ENCODE measurements at places on chromosomes 4 and X.

DNA sequence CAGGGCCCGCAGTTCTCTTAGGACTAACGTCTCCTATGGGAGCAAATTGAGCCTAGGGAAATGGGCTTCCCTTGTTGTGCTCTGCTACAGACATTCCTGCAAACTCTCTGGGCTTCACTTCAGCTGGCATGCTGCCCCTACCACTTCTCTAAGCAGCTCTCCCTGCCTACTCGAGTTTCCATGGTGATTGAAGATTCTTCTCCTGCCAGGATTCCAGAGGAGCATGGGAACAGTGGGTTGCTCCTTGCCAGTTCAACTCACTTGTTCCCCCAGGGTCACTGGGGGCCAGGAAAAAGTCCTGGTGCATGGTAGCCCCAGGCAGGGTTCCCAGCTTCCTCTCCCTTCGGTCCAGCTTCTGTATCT lies 21.1 kb upstream of the WDR17 start:
- DNase-seq: no peak

GRCh38 chrX:136909119-136909705 lies 28.7 kb upstream of the RBMX start:
- peak; percentile 78 for DNase-seq

GRCh38 chr4:81410680-81411079 lies 61.0 kb downstream of the RASGEF1B start:
- DNase-seq: no peak

DNA sequence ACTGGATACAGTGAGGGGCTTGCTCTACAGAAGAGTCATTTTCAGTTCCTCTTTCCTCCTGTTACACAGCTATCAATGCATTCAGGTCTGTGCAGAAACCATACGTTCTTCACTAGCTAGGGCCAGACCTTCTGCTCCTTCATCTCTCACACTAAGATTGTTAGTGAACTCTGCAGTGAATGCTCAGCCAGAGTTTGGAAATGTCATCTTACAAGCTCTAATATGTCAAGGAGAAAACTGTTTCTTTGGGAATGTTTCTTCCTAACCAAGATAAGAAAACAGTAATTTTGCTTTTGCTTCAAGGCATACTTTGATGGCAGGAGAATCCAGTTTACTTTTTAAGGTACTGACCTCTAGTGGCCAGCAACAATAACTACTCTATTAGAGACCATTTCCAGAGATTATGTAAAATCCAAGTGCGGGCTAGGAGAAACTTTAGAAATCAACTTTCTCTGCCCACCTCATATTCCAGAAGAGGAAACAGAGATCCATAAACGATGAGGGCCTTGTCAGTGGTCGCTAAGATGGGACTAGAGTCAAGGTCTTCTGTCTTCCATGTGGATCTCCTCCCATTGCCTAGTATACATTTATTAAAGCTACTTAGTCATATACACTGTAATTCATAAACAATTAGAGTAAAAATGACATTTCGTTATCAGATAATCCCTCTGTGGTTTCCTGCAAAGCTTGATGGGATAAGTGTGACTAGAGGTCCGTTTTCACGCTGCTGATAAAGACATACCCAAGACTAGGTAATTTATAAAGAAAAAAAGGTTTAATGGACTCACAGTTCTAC lies 12.1 kb upstream of the CC2D2A start:
- peak; percentile 75 for DNase-seq

DNA sequence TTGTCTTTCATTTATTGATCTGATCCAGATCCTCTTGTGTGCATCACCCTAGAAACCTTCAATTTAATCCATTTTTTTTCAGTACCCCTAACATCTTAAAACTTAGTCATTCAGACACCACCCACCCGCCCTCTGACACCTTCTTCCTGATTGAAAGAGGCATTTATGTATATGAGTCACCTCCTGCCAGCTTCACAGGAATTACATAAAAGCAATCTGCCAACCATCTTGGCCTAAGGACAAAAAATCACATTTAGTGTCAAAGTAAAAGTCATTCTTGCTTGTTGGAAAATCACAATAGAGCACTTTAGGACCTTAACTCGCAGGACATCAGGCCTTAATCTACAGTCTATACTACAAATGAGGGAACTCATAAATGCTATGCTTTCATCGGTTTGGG lies 52.1 kb downstream of the NDST3 start:
- peak; percentile 24 for DNase-seq

DNA sequence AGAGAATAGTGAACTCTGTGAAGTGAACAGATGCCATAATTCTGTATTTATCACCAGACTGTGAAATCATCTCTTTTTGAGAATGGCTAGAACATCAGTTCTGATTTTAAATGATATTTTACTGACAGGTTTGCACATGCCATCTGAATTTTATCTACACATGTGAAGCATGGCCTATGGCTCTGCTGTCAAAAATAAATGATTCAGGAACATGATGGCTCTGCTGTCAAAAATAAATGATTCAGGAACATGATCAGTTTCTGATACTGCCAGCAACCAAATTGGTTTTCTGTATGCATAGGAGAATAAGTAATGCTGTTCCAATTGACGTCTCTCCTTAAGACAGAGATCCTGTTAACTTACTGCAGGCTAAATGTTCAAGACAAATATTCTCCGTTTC lies 70.6 kb upstream of the TLL1 start:
- DNase-seq: no peak

DNA sequence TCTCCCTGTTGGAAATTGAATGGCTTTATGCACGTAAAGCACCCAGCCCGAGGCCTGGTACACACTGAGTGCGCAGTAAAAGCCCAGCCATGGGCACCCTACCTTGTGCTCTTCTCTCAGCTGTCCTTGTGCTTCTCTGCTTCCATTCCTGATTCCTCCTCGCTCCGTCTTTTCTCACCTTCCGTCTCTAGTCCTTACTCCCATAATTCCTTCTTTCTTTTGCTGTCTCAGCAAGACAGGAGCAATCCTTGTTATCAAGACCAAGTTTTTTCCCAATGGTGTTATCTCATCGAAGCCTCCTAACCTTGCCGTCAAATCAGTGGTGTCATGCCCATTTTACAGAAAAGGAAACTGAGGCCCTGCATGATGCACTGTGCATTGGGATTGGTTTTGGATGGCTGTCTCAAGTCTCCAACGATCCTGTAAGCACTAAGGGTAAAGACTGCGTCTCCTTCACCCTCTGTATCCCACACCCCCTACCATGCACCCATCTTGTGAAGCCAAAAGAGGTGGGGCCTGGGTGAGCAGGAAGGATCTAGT lies 30.1 kb downstream of the CYTL1 start:
- no peak for DNase-seq
